ENCODE measurements at places on chromosomes 3 and 15.

DNA sequence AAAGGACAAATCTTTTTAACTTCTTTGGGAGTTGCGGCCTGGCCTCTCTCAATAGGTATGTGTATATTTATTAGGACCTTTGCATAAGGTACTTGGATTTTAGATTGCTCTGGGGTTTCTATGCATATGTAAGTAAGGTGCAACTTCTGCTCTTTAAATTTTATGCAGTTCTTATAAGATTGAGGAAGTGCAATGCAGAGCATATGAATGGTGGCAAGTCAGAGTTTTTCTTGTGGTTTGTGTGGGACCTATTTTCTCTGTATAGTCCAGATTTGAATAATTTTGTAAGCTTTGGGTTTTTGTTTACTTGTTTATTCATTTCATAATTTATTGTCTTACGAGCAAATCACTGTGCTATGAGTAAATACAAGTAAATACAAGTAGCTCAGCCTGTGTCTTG, 101.5 kb downstream of the ATG7 start:
- no peak for DNase-seq

- DNase-seq = no peak
Observed at GRCh38 chr3:42229942-42230688, 35.9 kb downstream of the CCK start.

DNA sequence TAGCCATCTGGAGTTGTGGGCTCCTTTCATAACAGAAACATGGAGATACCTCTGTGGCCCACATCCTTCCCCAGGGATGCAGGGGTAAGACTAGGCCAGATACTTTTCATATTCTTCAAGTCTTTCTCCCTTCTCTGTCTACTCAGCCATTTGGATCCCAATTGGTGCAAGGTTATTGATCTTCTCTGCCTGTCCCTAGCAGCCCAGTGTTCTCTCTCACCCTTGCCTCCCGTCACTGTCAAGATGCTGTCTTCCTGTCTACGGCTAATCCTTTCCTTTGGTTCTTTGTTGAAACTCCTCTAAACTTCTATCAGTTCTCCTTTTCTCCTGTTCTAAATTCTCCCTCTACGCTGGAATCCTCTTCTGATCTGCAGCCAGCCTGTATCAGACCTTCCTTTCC, 51.3 kb downstream of the SENP2 start:
- DNase-seq = no peak

DNA sequence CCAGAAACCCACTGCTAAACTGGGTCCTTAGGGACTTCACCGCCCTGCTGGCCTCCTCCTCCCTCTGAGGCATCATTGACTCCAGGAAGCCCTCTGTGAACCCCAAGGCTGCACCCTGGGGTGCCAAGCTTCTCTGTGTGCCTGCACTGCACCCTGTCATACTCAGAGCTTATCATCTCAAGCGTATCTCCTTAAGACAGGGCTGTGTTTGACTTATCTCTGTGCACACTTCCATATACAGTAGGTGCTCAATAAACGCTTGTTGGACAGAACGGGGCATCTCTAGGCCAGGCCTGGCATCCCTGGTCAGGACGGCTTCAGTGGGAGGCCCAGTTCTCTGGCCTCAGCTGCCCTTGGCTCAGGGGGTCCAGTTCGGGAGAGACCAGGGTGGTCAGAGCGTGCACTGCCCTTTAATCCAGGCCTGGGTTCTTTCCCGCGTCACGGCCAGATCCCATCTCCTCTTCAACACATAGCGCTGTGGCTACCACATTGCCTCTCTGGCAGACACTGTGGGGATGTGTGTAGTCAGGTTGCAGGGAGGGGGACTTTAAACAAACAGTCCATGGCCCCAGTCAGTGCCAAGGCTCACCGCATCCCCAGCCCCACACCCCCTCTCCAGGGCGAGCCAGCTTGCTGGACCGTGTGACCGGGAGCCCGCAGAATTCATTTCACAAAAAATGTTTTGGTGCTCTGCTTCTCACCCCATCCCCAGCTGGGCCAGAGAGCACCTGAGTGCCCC, 33.4 kb downstream of the MAGEF1 start:
- DNase-seq = no peak

GRCh38 chr3:187101184-187102072, 37.9 kb downstream of the RPL39L start:
- DNase-seq = peak; percentile 84

DNA sequence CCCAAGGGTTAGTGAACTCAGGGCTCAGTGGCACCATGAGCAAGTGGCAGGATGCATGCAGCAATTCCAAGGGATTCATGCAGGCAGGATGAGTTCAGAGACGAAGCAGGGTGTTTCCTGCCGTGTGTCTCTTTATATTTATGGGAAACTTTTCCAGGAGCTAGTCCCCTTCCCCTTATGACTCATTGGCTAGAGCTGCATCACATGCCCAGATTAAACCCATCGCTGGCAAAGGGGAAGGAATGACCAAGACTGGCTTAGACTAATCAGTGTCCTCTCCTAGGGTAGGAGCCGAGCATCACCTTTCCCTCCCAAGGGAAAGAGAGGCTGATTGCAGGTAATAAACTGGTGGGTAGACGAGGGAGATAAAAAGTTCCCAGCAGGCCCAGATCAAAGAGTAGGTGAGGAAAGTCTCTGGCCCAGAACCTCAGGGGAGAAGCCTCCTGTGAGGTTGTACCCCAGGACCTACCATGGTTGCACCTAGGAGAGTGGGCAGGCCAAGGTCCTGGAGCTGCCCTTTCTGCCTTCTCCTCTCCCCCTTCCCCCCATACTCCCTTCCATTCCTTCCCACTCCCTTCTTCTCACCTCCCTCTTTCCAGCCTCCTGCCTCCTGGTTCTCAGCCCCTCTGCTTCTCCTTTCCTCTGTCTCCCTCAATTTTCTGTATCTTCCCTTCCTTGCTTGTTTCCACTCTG, 67.8 kb upstream of the ITGA11 start:
- no peak for DNase-seq

DNA sequence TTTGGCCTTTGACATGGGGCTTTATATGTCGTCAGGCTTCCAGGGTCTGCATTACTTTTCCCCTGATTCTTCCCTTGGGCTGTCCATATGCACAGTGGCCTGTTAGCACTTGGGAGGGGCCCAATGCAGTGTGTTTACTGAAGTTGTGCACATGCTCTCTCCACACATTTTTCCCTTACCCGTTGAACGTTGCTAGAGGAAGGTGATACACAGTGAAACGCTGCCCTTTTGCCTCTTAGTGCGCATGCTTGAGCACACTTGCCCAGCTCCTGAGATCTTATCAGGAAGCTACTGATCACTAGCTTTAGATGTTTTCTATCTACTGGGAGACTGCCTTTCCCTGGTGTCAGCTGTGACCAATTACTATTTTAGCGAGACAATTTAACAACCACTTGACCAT, 1198.0 kb downstream of the ROBO1 start:
- DNase-seq = no peak

DNA sequence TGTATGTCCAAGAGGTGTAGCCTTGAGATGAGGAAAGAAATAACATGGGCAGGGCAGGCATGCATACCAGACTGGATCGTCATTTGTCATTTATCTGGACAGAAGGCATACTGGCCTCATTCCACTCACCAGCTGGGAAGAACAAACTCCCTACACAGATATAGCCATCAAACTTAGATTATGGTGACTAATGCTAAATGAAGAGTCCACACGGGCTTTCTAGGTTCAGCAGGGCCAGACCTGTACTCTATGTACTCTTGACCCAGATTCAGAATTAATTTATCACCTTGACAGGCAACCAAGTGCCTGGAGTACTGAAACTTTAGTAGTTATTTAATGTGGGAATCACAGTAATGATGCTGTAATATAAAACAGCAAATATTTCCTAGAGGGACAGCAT, 164.3 kb upstream of the IL12A start:
- peak; percentile 30 for DNase-seq

DNA sequence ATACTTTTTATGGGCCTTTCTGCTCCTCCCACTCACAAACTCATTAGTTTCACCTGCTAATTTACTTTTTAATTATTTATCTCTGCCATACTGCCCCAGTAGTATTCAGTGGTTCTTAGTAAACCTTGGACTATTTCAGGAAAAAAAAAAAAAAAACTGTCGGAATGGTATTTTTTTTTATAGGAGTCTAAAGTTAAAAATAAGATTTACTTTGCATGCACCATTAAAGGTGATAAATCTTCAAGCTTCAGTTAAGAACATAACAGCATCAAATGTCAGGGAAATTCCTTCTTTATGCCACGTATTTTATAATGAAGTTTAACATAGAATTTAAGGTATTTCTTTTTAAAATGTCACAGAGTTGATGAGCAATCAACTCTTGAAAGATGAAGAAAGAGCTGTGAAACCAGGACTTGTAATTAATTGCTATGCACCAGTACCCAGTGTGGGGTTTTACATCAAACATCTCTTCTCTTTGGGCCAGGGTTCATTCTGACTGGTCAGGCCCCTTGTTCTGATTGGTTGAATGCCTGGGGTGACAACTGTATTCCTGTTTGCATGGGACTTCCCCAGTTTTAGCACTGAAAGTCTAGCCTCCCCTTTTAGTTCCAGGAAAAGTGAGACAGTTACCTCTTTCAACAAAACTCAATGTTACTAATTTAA, 40.3 kb upstream of the PTPRG start:
- no peak for DNase-seq

- DNase-seq = no peak
Observed at GRCh38 chr3:153670577-153670976, 450.6 kb upstream of the ARHGEF26 start.

GRCh38 chr3:67383379-67383778, 271.0 kb downstream of the SUCLG2 start:
- DNase-seq = no peak

- no peak for DNase-seq
Observed at GRCh38 chr3:160765211-160765610, 9.2 kb downstream of the PPM1L start.

GRCh38 chr3:11536132-11536935, 107.4 kb downstream of the VGLL4 start:
- no peak for DNase-seq

DNA sequence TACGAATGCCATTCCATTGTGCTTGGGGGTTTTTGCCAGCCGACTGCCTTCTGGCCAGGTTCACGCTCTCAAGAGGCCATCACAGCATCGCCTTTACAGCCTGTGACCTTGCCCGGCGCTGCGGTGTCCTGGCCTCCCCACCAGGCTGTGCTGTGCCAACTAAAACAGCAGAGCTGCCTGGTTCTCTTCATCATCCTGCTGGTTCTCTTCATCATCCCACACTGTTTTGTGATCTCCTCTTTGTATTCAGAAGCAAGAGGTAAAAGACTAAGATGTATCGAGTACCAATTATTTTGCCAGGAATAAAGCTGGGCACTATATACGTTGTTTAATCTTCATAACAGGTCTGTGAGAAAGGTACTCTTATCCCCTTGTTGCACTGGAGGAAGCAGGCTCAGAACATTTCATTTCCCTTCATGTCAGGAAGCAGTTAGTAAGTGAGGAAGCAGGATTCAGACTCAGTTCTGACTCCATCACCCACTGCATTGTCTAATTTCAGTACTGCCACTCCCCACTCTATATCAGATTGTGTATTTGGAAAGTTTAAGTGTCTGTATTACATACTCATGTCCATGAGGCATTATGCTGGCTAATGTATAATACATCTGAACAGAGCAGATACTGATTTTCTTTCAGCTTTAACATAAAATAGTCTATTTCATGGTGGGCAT, 92.7 kb downstream of the LRRC28 start:
- DNase-seq = peak; percentile 52

GRCh38 chr3:28042707-28043106, 198.7 kb upstream of the CMC1 start:
- no peak for DNase-seq

GRCh38 chr3:184813357-184813756, 1.4 kb downstream of the VPS8 start:
- no peak for DNase-seq

DNA sequence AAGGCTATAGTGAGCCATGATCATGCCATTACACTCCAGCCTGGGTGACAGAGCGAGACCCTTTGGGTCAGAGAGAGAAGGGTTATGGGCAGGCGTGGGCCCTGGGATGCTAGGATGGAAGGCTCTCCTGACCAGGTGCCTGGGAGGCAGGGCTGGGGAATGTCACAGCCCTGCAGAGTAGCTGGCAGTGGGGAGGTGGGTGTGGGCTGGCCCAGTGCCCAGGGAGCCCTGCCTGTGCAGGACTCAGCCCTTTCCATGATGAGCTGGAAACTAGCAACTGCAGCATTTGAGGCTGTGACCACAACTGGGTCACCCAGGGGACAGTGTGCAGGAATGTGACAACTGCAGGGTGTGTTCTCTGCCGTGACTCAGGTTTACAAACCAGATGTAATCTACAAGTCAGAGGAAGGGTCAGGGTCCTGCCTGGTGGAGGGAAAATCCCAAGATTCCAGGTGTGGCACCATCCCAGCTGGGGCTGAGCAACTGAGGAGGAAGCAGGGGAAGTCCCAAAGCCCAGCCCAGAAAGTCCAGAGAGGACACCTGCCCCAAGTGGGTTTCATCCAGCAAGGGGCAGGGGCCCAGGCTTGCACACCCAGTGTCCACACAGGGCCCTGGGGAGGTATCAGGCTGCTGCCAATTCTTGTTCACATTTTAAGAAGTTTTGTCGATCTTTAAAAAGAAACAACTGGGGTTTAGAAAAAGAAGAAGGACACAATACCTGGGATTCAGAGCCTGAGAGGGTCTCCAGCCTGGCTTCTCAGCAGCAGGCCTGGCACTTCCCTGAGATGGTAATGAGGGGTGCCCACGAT, 45.5 kb downstream of the SLC28A1 start:
- no peak for DNase-seq

DNA sequence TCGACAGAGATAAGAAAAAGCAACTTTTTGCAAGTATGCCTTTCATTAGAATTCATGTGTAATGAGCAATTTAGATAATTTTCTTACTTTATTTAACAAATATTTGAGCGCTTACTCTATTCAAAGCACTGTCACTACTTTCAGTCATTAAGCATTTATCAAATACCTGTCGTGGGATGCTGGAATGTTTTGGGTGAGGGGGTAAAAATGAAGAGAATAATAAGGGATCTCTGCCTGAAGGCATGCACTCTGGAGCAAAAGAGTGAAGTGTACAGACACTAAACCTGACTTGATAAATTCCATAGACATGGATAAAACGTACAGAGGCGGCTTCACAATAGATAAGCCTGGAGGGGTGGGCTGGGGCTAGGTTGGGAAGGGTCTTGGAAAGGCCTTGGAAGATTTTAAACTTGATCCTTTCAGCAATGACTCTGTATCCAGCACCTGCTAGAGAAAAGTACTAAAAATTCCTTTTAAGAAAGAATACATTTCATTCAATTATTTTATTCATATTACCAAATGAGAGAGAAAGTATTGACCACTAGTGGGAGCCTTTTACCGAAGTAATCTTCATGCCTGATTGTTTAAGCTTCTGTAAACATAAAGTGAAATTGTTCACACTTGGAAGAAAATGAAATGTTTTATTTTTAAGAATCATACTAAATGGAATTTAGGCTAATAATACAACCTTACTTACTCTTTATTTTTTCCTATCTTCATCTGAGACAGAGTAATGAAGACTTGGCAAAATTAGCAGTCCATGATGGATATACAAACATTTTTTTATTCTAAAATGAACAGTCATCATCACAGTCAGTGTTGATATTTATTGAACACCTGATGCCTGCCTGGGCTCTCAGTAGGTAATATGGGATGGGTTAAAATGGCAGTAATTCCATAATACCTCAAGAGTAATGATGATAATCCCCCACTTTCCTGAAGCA, 113.2 kb downstream of the PPP2R3A start:
- DNase-seq = no peak

GRCh38 chr15:93866948-93867347, 364.4 kb upstream of the MCTP2 start:
- no peak for DNase-seq

- no peak for DNase-seq
Observed at GRCh38 chr15:88218557-88219221, 37.9 kb downstream of the NTRK3 start.

Data from heart left ventricle (tissue), 16 donors.